Effector CD8-positive, alpha-beta T cell (primary cell): ENCODE measurements at places on chromosomes 1 and 21.

GRCh38 chr1:174875306-174875705 lies 124.4 kb upstream of the CACYBP start:
- no peak for DNase-seq

DNA sequence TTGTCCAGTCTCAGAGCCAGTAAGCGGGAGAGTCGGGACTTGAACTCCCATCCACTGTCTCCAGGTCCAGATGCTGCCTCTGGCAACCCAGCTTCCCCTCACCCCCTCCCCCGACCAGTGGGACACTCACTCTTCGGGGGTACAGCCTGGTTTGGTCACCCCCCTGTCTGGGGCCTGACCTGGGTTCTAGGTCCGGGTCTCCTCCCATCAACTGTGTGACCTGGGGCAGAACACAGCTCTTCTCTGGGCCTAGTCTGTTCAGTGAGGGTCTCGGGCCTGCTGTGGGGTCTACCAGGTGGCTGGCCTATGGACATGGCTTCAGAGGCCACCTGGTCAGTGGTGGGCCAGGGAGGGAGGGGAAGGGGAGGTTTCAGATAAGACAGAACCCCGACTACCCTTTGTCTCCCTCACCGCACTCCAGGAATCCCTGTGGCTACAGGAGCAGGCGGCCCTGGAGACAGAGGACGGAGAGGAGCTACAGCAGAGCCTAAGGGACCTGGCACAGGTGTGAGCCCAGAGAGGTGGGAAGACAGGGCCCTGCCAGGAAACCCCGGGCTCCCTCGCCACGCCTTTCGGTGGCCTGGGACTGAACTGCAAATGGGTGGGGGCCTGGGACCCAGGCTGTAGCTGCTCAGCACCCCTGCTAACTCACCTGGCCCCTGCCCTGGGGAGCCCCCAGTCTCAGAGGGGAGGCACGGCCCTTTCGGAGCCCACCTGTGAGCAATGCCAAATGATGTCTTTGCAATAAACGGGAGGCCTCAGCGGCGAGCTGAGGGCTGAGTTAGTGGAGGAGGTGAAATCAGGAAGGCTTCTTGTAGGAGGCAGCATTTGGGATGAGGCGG lies 4.1 kb upstream of the NBPF3 start:
- no peak for DNase-seq

GRCh38 chr1:227788271-227789083 lies 27.0 kb upstream of the PRSS38 start:
- no peak for DNase-seq

GRCh38 chr1:202752774-202753173 lies 42.5 kb upstream of the SYT2 start:
- DNase-seq: no peak

DNA sequence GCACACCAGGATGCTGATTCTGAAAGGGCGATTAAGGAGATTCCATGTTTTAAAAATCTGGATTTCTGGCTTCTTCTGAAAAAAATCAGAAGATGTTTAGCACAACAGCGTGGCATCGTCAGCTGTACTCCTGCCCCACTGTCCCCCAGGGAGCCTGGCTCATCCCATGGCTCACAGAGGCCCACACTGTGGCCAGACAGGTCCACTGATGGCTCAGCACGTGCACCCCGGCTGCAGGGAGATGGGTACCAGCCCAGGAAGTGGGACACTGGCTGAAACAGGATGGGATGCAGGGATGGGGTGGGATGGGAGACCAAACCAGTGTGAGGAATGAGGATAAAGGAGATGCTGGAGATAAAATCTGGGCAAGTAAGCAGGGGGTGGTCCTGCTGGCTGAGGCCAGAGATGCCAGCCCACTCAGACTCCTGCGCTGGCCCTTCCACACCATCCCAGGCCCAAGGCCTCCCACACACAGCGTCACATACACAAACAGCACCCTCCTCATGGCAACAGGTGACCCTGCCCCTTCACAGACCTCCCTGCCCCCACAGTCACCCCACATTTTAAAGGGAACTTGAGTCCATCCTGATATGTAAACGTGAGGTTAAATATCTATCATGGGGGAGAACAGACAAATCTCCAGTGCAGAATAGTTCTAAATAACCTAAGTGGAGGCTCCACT lies 23.9 kb upstream of the SAMD11 start:
- no peak for DNase-seq
